ENCODE measurements at places on chromosomes 16 and 17.

- DNase-seq: no peak
Observed at GRCh38 chr17:32693194-32693897, 183.6 kb downstream of the MYO1D start.

DNA sequence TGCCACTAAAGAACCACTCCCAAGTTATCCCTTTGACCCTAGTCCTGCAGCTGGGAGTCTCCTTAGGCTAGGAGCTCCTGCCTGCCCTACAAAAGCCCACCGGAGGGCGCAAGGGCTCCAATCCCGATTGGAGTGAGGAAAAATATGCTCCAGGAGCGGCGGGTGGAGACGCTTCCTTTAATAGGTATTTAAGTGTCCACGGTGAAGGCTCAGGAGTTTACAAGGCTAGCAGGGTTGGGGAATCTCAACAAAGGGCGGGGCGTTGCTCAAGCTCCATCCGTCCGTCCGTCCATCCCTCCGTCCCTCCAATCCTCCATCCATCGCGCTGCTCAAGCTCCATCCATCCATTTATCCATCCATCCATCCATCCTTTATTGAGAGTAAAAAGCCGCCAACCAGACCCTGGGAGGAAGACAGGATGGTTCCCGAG is 556 bp upstream of the SPNS1 start:
- peak; percentile 40 for DNase-seq

GRCh38 chr17:36011201-36011600 is 6.6 kb downstream of the CCL23 start:
- no peak for DNase-seq

DNA sequence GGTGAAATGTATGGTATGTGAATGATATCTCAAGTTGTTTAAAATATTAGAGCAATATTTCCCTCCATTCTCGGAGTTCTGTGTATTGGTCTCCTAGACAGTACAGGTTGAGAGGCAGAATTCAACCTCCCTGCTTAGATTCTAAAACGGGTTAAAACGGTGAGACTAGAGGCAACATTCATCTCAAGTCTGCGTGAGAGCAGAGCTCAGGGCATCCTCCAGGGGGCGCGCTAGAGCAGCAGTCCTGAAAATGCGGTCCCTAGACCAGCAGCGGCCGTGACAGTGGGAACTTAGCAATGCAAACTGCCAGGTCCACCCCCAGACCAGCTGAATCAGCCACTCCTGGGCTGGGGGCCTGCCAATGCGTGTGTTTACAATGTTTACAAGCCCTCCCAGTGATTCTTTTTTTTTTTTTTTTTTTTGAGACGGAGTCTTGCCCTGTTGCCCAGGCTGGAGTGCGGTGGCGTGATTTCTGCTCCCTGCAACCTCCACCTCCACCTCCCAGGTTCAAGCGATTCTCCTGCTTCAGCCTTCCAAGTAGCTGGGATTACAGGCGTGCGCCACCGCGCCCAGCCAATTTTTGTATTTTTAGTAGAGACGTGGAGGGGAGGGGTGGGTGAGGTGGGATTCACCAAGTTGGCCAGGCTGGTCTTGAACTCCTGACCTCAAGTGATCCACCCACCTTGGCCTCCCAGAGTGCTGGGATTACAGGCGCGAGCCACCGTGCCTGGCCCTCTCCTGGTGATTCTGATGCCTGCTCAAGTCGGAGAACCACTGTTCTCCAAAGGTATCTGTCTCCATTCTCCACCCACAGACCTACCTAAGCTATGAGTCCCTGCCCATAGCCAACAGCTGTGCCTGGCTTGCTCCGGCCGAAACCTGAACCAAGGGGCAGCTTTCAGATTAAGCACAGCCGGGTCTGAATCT is 24.2 kb downstream of the KLHL36 start:
- DNase-seq: peak; percentile 76

GRCh38 chr17:6903326-6903900 is 71.9 kb upstream of the TEKT1 start:
- no peak for DNase-seq
